ENCODE measurements at places on chromosomes 7 and 10.

DNA sequence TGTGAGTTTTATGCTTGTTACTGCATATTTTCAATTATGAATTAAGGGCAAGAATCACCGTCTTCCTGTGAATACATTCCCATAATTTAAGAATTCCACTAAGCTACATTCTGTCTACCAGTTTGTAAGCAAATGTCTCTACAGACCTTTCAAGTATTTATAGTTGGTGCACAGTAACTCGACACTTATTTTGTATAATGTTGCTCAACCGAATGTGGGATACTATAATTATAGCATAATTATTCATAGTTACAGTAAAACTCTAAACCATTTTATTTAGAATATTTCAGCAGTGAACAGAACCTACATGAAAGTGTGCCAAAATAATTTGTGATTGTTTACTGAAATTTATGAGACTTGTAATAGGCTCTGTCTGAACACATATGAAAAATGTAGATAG, 17.3 kb upstream of the CUBN start:
- no peak for DNase-seq

GRCh38 chr7:46929359-46929758, 652.6 kb downstream of the TNS3 start:
- DNase-seq, result no peak

DNA sequence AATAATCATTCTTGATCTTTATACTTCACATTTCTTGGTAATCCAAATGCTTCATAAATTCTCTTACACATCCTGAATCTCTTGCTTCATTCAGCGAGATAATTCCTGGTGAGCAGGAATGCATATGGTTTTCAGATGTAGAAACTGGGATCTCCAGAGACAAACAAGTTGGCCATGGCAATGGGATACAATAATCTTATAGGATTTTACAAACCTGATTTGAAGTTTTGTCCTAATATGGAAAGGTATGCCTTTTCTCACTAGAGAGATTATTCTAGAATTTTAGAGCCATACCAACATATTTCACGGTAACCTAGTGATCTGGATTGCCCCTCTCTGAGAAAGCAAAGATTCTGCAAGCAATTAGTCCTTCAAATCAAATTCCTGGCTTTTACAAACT, 13.1 kb upstream of the TRDMT1 start:
- no peak for DNase-seq

GRCh38 chr7:135195968-135196629, 15.2 kb downstream of the WDR91 start:
- no peak for DNase-seq

DNA sequence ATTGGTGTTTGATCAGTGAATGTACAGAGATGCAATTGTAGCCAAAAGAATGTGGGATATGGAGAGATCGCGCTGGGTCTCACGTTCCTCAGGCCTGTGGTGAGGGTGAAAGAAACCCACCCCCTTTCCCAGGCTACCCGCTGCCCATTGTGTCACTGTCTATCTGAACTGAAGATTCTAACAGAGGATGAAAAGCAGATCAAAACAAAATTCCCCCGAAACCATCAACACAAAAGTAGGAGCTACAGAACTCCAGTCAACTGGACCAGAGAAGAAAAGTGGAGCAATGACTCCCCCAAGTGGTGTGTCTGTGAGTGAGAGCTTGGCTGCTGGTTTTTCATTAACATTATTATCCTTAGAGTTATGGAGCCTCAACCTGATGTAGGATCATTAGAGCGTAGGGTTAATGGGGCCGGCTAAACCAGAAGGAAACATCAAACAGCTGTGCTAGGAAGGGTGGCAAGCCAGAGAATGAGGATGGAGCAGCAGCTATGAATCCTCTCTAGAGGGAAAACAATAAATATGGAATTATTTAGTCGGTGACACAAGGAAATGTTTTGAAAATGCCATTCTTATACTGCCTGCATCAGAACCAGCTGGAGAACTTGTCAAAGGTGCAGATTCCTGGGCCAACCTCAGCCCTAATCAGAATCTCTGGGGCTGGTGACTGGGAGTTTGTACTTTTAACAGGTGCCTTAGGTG, 38.3 kb downstream of the AKR1B1 start:
- DNase-seq, result no peak

GRCh38 chr10:101331956-101332355, 22.0 kb upstream of the BTRC start:
- no peak for DNase-seq

- no peak for DNase-seq
These were observed 180.9 kb downstream of the SEMA3A start for GRCh38 chr7:84013616-84014240.

GRCh38 chr7:34902182-34902581, 135.1 kb downstream of the DPY19L1 start:
- DNase-seq, result no peak

- DNase-seq, result no peak
These were observed 206.0 kb downstream of the ZMYND11 start for GRCh38 chr10:341081-341740.

- no peak for DNase-seq
These were observed 8.7 kb downstream of the ECD start for GRCh38 chr10:73159038-73159648.

DNA sequence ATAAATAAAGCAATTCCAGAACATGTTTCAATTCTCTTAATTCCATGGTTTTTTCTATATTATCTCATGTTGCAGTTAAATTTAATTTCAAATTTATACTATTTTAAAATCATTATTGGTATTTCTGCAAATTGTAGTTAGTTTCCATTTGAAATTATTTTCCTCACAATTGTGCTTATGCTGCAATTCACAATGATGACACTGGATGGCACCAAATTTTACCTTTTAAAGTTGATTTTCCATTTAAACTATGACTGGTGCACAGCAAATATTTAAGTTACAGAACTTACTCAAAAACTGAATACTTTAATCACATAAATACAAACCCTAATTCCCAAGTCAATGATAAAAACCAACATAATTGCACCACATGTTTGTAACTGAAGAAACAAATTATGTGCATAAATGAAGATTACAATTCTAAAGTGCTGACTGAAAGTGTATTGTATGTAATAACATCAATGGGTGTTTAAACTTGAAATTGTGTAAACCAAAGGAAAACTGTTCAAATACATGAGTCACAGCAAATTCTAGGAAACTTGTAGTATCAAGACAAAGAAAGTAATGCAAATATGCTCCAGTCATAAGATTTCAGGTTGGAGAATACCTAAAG, 75.3 kb upstream of the AASS start:
- no peak for DNase-seq

- no peak for DNase-seq
These were observed 31.8 kb upstream of the VPS41 start for GRCh38 chr7:38940774-38941173.

All from NCI-H2029 (cell line).